ENCODE measurements at places on chromosomes 11 and 22.

DNA sequence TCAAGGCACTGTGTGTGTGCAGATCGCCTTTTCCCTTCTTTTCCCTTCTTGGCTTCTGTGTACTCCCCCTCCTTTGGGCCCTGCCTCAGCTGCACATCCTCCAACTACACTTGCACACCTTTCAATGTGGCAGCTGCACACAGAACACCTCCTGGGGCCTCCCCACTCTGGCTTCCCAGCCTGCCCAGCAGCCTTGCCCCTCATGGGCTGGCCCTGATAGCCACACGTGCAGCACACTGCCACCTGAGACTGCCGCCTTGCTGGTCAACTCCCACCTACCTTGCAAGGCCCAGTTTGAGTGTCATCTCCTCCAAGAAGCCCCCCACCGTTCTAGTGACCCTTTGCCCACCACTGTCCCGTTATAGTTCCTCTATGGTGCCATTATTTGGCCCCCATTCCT lies 77.3 kb upstream of the ARFGAP3 start:
- no peak for DNase-seq

DNA sequence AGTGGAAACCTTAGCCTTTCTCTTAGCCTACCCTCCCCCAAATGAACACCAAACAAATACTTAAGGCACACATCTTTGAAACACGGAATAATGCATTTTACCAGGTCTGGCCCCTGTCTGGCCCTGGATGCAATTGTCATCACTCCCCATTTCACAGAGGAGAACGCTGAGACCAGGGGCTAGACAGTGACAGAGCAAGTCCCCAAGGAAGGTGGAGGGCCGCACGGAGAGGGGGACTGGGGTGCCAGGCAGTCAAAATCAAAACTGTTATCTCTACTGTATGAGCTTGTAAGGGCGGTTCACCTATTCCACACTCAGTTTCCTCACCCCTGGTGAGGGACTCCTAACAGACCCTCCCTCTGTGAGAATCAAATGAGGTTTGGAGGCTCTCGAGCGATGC lies 414.2 kb downstream of the SOX6 start:
- DNase-seq, result no peak

DNA sequence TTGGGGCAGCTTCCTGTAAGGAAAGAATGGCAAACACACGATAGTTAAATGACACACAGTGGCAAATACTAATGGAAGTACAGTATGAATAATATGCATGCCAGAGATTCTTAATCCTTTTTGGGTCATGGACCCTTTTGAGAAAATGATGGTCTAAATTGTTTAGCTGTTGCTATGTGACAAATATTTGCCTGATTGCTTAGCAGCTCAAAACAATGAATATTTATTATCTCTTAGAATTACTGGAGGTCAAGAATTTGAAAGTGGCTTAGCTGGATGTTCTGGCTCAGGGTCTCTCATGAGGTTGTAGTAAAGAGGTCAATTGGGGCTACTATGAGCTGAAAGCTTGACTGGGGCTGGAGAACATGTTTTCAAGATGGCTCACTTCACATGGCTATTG lies 69.7 kb downstream of the FANCF start:
- DNase-seq, result no peak

- DNase-seq, result no peak
Observed at GRCh38 chr11:30697032-30697431, 110.9 kb upstream of the MPPED2 start.

- no peak for DNase-seq
Observed at GRCh38 chr11:13841393-13841792, 121.1 kb upstream of the SPON1 start.

DNA sequence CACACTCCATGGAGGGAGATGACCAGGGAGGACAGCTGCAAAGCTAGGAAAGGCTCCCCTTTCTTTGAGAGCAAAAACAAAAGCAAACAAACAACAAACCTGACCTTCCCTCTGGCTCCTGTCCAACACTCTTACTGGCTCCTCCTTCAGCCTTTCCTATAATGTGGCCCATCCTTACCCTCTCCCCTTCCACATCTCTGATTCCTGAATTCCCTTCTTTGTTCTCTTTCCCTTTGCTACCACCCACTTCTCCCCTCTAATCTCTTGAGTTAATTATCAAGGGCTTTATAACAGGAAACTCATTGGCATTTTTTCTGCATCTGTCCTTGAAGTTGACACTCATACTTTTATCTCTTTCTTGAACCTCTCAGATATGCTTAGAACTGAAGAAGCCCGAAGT lies 56.3 kb downstream of the ZNF280B start:
- no peak for DNase-seq

- no peak for DNase-seq
Observed at GRCh38 chr11:116692318-116693101, 80.3 kb downstream of the BUD13 start.

- DNase-seq, result no peak
Observed at GRCh38 chr11:128803449-128804245, 63.4 kb downstream of the KCNJ1 start.

DNA sequence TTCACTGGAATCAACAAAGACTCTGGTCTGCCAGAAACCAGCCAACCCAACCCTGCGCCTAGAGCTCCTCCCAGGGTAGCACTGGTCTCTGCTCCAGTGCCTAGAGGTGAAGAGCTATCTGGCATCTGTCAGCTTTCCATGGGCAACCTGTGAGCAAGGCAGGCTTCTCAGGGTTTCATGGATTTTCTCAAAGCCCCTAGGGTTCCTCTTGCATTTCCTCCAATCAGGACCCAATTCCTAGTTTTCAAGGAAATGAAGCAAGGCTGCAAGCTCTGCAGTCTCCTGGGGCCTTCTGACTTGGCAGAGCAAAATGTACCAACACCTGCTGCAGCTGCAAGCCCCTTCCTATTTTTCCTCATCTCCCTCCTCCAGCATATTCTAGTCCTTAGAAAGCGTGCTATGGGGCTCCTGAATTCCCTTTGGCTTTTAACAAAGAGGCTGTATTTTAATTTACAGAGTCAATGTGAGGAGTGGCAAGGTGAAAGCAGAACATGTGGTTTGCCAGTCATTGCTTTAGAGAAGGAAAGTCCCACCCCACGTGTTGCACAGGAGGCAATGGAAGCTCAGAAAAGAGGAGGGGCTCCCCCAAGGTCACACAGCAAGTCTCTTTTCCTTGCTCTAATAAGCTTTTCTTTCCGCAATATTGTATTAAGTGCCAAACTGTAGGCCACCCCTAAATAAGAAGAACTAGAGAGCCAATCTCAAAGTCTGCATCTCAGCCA lies 33.0 kb upstream of the RIC3 start:
- DNase-seq, result no peak
